ENCODE measurements at places on chromosomes 16 and 17.

DNA sequence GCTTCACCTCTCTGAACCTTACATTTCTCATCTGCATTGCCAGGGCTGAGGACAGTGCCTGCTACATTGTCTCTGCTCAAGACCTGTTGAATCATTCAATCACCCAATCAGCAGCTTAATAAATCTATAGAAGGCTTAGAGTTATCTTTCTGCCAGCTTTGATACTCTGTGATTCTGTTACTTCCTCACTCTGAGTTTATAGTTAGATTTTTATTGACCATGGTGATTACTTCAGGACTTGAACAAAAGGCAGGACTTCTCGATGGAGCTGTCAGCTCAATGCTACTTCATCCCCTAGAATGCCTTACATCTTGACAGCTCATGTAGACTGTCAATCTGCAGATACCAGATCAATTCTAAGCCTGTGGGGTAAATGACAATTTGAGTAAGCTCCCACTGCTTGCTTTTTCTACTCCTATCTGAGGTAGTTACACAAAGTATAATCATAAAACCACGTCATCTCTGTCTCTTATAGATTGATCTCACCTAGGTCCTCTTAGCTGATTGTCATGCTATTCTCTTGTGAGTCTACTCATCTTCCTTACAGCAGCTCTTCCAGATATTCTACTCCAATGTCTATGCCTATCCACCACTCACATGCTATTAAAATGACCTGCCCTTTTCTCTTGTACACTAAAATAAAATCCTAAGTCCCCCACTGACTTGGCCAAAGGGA lies 318.3 kb upstream of the CA10 start:
- no peak for DNase-seq

DNA sequence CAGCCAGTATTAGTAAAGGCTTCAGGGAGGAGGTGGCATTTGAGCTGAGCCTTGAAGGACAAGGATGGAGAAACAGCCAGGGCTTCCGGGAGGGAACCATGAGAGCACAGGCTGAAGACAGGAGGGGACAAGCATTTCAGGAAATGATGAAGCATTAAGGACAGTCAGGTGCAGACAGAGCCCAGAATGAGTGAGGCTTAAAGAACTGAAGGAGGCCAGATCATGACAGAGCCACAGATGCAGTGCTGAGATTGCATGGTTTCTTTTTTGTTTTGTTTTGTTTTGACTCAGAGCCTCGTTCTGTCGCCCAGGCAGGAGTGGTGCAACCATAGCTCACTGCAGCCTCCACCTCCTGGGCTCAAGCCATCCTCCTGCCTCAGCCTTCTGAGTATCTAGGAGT lies 211.5 kb downstream of the SOX9 start:
- no peak for DNase-seq

DNA sequence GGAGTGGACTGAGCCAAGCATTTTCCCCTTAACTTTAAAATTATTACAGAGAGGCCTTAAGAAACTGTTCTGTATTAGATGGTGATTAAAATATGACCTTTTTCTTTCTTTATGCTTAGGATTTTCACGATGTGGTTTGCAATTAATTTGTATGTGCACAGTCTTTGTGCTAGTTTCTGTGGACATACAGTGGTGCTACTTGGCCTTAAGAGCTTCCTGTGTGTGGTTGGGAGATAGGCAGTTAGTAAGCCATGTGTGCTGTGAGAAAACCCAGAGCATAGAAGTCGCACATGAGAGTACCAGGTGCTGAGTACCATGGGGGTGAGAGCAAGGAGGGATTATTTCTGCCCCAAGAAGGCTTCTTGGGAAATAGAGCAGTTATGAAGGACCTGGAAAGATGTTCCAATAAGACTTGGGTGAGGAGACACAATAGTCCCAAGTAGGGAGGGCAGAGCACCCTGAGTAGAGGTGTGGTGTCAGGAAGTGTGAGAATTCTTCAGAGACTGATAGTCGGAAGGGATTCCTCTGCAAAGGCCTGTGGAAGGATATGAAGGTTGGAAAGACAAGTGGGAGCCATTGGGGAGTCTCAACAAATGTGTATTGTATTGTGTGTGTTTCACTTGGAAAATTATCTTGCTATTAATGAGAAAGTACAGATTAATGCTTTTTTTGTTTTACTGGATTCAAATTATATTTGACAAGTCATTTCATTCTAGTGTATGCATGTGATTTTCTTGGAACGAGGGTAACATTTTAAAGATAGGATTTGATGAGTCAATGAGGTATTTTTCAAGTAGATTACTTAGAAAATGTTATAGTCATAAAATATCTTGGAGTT lies 239.9 kb downstream of the PRKCA start:
- DNase-seq, result no peak

DNA sequence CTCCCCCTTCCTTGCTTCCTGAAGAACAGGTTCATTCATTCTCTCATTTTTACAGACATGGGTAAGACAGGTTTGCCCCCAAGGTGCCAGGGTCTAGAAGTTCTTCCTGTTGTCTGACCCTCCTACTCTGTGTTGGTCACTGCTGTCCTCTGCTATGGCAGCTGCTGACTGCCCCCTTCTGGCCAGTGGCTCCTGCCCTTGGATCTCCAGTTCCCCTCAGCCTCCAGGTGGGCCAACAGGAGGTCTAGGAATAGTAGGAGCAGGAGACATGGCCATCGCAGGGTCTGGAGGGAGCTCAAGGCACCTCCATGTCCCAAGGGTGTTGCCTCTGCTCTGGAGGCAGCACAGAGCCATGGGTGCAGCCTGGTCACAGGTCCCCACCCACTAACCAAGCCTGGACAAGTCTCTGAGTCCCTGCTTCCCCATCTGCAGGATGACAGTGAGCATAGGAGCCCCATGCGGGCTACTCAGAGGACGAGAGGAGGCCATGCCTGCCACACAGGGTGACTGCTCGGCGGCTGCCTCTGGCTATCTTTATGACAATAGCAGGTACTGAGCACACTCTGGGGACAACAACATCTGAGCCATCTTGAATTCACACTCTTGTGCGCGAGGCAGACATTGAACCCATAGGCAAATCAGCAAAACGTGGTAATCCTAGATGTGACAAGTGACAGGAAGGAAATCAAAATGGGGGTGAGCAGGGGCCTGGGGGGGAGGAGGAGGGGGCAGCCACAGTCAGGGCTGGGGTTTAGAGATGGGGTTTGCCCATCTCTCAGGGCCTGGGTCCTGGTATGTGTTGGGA lies 27.0 kb upstream of the NXPH3 start:
- no peak for DNase-seq

GRCh38 chr17:9292561-9292941 lies 271.2 kb downstream of the NTN1 start:
- DNase-seq, result no peak

Data from stimulated activated CD8-positive, alpha-beta memory T cell treated with anti-CD3 and anti-CD28 coated beads, Interleukin-12 subunit alpha, Interleukin-12 subunit beta, amount 100 ng/mL, for 1 hour (primary cell).